Type B pancreatic cell (in vitro differentiated cells): ENCODE measurements at places on chromosomes 12 and 14.

GRCh38 chr14:54447231-54447692 lies 6.1 kb upstream of the CNIH1 start:
- no peak for DNase-seq

DNA sequence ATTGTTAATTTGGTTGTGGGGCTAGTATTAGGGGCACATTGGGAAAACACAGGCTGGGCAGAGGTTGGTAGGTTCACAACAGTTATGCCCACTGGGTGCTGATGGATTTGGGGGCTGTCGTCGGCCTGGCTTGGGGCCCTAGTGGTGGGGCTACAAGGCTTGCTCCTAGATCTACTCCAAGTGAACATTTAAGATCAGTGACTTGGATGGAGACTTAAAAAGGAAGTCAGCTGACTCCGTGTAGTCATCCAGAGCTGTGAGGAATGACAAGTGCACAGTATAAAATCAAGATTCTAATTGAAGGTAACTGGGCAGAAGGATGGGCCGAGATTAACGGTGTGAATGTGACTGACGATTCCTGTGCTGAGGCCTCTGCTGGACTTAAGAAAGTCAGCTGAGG lies 12.8 kb upstream of the NR4A1 start:
- DNase-seq = no peak

DNA sequence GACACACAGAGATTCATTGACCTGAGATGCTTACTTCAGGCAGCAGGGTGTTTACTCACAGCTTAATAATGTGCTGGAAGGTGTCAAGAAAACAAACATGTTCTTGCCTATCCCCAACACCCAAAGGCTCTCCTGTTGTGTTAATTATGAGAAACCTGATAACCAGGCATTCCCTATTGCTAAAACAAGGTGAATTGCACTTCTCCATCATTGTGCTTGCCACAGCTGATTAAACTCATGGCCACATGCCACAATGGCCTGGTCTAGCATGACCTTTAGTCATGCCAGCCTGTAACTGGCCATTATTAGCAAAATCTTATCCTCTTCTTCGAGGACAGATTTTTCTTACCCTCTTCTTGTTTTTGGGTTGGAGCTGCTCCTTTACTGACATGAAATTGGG lies 21.4 kb downstream of the SMOC1 start:
- no peak for DNase-seq

GRCh38 chr12:55720071-55720564 lies at the start of gene RDH5:
Gene RDH5, plus strand, starts transcription at chr12:55720393. Its CDS starts 792 bp downstream, at chr12:55721185.
- no peak for DNase-seq

DNA sequence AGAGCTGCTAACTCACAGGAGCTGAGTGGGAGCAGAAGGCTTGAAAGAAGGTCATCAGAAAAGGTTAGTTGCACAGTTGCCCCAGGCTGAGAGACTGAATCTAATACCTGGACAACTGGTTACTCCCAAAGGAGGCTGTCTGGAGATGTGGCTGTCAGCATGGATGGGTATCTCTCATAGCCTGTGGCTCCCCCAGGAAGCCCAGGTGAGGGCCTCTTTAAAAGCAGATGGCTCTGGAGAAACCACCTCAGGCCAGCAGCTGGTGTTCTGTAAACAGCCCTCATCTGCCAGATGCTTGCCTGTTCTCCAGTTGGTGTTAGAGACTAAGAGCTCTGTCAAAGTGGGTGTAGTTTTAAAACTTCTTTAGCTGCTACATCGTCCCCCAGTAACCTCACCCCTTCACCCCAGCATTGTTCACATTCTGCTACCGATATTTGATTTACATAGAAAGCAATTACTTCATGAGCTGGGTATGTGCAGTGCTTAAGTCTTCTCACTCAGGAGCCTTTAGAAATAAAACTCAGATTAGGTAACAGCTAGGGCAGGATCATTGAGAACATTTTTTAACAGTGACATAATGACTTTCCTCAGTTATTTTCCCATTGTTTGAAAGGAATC lies 25.8 kb downstream of the DACT1 start:
- no peak for DNase-seq

GRCh38 chr12:69023840-69024239 lies 90.9 kb upstream of the CPM start:
- DNase-seq = no peak

DNA sequence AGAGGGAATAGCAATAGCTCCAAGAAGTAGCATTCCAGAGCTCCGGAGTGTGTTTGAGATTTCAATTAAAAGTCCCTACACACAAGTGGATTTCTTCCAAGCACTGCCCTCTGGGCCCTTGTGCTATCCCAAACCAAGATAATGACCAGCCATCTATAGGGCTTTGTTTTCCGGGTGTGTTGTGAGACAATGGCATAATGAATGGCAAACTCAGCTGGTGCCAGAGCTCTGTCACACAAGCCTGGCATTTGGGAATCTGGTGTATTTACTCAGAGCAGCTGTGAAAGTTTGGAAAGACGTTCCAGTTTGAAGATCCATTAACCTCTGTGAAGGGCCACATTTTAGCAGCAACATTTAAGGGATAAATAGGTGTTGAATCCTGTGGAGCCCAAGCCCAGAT lies 61.2 kb upstream of the TMTC2 start:
- no peak for DNase-seq

- no peak for DNase-seq
These were observed 21.4 kb upstream of the HECTD1 start for GRCh38 chr14:31229009-31229408.

DNA sequence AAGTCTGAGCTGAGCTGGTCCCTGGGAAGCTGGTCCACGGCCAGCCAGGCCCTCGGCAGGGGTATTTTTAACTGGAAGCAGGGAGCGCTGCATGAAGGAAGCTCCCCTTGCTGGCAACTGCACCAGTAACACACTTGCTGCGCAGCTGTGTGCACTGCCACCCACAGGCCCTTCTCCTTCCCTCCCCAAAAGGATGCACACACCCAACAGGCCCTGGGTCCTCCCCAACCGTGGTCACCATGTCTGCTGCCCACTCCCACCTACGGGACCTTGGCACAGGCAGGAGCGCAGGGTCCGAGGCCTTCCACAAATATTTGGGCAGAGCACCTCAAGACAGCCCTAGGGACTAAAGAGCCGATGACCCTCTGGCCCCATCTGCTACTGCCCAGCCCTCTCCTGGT lies 157.0 kb upstream of the PRMT8 start:
- DNase-seq = no peak

DNA sequence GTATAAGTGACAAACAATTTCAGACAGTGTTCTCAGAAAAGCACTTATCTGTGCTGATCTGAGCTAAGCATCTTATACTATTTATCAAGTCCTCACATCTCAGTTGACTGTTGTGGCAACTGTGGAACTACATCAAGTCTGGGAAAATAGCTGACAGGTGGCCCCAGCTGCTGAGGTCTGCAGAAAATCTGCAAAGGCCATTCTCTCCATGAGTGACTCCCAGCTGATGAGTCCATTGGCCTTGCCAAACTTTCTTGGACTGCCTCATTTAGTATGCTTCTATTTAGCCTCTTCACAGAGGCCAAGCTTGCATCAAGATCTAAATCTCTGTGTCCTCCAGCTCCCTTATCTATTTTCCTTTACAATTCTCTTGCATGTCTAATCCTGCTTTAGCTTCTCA lies 174.5 kb upstream of the RBM19 start:
- DNase-seq = no peak

GRCh38 chr12:2637371-2637770 lies 157.4 kb upstream of the FKBP4 start:
- DNase-seq = no peak

DNA sequence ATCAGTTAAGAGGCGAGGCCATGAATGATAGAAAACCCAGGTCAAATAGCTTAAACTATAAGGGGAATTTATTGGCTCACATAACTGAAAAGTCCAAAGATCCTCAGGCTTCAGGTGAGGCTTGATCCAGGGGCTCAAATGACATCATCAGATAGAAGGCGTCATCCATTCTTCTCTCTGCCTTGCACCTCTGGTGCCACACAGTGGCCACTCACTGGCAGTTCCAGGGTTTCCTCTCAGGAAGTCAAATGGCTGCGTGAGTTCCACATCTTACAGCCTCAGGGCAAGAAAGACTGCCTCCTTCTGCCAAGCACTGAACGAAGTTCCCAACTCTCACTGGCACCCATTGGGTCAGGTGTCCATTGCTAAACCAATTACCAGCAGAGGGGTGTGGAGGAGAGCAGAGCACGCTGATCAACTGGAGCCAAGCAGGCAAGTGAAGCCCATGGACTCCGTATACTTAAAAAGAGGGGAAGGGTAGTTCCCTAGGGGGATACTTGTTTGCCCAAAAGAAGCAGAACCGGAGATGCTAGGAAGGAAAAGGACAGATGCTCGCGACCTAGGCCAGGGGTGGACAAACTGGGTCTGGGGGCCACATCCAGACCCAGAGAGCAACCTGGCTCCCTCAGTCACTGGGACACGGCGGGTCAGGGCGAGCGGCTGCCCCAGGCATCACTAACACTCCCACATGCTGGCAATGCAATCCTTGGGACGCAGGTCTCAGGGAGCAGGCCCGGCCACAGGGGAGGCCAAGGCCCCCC lies 69.3 kb downstream of the SERPINA3 start:
- peak; percentile 56 for DNase-seq

DNA sequence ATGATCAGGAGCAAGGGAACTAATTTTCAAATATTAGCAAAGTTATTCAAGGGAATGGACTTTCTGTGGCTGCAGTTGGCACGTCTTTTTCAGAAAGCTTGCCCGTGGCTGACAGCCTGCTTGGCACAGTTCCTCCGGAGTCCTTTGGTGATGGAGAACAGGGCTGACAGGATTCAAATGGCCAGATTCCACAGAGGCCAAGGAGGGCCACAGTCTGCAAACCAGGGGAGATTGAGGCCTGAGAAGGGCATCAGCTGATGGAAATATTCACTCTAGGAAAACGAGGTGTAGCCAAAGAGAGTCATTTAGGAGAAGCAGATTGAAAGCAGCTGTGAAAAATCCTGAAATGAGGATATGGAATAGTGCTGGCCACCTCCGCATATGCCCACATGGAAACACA lies 178.3 kb downstream of the EMP1 start:
- no peak for DNase-seq

GRCh38 chr12:52391618-52392002 lies 6.2 kb upstream of the KRT84 start:
- DNase-seq = no peak

GRCh38 chr12:127685491-127685890 lies 581.5 kb upstream of the TMEM132C start:
- DNase-seq = no peak

DNA sequence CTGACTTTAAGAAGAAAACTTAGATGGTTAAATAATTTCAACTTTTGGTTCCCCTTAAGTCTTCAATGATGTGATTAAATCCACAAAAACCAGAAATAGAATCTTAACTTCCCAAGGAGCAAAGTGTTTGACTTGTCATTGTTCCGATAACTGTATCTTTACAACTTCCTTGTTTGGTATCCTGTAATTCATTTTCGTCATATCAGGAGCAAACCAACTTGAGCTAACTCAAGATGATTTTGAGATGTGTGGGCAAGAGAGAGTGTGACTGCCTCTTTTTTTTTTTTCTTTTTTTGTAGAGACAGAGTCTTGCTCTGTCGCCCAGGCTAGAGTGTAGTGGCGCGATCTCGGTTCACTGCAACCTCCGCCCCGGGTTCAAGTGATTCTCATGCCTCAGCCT lies 25.3 kb downstream of the DRAM1 start:
- DNase-seq = no peak

- DNase-seq = no peak
These were observed 260.4 kb downstream of the TTC6 start for GRCh38 chr14:37855871-37856270.

DNA sequence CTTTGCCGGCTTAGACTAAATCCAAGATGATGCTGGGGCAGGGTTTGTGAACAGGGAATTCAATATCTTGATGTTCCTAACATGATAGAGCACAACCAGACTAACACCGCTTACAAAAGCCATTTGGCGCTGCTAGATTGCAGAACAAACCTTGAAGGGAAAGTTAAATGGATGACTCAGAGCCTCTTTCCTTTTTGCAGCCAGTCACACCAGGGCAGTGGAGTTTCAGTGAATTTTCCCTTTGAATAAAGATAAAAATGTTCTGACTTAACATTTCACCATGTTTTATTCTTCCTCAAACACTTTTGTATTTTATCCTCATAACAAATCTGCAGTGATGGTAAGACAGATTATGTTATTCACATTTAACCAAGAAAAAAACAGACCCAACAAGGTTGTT lies 47.3 kb downstream of the PDE6H start:
- no peak for DNase-seq

DNA sequence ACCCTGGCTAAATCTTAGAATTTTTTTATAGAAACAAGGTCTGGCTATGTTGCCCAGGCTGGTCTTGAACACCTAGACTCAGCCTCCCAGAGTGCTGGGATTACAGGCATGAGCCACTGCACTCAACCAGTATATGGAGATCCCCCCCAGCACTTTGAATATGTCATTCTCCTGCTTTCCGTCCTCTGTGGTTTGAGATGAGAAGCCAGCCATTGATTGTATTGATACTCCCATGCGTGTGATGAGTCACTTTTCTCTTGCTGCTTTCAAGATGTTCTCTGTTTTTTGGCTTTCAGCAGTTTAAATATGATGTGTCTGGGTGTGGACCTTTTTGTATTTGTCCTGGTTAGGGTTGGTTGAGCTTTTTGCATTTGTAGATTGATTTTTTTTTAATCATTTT lies 75.2 kb upstream of the DNM1L start:
- DNase-seq = no peak

DNA sequence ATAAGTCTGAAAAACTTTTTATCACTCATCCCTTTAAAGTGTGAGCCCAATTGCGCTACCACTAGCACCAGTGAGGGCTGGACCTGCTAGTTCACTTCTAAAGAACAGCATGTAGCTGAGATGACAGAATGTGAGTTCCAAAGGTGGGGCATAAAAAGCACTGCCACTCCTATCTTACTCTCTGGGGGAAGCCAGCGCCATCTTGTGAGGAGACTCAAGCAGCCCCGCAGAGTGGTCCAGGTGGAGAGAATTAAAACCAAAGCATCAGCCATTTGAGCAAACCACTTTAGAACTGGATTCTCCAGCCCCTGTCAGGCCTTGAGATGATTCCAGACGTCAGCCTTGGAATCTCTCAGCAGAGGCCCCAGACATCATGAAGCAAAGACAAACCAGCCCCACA lies 39.9 kb downstream of the TMEM132D start:
- DNase-seq = no peak

DNA sequence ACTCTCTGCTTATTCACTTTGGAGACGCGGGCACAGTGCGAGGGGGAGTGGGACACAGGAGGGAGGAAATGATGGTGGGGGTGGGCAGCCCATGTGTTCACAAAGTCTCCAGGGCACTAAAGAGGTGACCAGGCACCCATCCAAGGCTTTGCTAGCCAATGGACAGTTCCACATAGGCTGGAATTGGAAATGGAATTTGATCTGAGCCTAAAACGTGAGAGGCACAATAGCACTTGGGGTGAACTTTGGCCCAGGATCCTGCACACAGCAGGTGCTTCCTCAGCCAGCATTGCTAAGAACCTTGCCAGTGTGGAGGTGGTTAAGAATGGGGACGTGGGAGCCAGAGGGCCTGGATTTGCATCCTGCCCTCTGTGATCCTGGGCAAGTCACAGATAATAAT lies 193.8 kb downstream of the CHST11 start:
- DNase-seq = no peak

GRCh38 chr14:49582113-49582977 lies 3.8 kb downstream of the RPS29 start:
- no peak for DNase-seq
